NCI-H146 (cell line): ENCODE measurements at places on chromosomes 6 and 20.

- DNase-seq: peak; percentile 18
These were observed 239.1 kb upstream of the CEP162 start for GRCh38 chr6:84466511-84466910.

DNA sequence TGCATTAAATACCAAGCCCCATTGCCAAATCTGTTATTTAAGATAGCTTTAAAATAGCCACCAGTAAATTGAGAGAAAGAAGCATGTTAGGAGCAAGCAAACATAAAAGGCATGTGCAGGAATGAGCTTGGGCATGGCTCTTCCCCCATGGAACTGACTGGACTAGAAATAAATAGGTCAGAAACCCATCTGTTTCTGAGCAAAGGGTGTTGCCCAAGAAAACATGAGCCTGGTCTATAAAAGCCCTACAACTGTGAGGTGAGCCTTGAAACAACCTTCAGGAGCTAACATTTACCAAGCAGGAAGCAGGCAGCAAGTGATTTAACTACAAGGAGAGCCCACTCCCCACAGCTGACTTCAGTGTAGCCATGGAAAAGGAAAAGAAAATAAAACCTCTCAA lies 126.3 kb downstream of the C6orf118 start:
- no peak for DNase-seq

DNA sequence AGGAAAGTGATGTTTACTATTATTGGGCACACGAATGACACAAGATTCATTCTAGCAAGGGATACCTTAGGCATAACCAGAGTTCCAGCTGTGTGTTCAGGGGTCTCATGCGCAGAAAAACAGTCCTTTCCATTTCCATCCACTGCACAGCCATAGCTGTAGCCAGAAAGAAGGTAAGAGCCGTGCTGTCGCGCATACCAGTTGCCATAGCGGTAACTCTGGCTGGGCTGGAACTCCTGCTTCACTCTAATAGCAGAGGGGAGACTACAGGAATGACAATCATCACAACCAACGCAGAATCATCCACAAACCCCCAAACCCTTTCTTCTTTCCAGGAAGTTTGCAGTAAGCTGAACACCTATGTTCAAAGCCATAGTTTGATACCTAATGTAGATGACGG lies 7.5 kb downstream of the C6orf52 start:
- no peak for DNase-seq

DNA sequence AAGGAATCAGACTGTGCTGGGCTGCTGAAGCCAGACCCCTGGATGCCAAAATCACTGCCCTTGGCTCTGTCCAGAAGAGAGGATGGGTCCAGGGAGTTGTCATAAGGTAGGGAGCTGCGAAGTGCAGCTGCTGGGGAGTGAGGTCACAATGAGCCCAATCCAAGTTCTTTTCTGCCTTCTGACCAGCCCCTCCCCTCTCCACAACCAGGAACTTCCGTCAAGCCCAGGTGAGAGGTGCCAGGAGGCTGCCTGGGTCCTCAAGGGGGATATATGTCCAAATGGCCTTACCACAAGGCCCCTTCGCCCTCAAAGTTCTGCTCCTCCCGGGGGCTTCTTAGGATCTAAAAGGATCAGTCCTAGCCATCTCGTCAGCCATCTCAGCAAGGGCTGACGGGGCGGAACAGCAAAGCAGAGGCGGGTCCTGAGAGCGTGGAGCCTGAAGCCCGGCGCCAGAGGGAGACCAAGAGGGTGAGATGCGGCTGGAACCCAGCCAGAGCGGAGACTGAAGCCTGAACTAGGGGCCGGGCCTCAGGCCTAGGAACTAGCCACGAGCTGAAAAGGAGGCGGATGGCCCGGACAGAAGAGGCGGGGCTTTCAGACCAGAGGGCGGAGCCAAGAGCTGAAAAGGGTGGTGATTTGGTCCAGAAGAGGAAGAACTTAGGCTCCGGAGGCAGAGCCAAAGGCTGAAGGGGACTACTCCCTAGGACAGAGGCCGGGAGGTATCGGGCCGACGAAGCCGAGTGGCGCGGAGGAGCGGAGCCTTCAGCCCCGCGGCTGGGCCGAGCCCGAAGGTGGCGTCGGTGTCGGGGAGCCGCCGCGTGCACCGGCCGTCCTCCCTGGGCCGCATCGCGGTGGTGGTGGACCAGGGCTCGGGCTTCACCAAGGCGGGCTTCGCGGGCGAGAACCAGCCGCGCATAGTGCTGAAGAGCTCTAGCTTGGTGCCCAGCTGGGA lies at the start of gene ACTL10:
Gene ACTL10, plus strand, starts transcription at position 651 of the 952 bp plus-strand sequence. CDS start 555 bp downstream, outside the sequence.
- peak; percentile 92 for DNase-seq

GRCh38 chr20:49810491-49811190 lies 2.0 kb upstream of the SLC9A8 start:
- DNase-seq: no peak

GRCh38 chr6:67393356-67393755 lies 1241.7 kb upstream of the ADGRB3 start:
- DNase-seq: no peak

DNA sequence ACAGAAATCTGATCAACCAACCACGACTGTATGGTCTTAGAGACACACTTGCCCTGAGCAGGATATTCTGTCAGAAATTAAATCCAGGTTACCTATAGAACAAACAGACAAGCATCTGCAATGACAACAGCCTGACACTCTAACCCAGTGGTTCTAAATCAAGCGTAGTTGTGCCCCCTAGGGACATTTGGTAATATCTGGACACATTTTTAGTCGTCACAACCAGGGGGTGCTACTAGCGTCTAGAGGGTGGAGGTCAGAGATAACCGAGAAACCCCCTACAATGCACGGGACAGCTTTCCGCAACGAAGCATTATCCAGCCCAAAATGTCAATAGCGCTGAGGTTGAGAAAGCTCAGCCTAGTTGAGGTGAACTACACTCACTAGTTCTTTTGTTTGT lies 32.3 kb downstream of the ID4 start:
- peak; percentile 37 for DNase-seq

DNA sequence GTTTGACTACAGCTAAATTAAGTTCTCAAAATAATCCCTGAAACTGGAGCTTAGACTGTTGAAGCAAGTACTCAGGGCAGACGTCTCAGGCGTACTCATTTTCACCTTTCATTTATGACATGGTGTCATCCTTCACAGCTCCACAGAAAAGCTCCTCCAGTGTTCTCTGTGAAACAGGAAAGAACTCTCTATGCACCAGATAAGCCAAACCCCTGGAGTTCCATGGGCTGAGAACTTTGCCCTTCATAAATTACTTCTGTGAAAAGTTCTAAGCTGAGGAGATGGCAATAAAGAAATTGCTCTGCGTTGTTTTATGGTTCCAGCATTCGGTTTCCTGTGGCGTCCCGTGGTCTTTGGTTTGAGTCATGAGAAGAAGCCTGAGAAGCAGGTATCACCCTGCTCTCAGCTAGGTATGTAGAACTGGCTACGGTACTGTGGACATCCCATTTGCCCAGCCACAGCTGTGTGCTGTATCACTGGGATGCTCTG lies 20.2 kb upstream of the RREB1 start:
- no peak for DNase-seq

GRCh38 chr6:116433206-116433712 lies 27.9 kb upstream of the CALHM6 start:
- no peak for DNase-seq

- no peak for DNase-seq
These were observed 147.1 kb upstream of the LAMP5 start for GRCh38 chr20:9367328-9367727.

GRCh38 chr6:100185615-100186014 lies 191.6 kb upstream of the MCHR2 start:
- DNase-seq: no peak

- peak; percentile 57 for DNase-seq
These were observed 544 bp upstream of the TP53INP2 start for GRCh38 chr20:34703424-34704176.

- DNase-seq: no peak
These were observed 789.2 kb downstream of the MAFB start for GRCh38 chr20:39899881-39900280.

GRCh38 chr20:32777177-32777956 lies 15.2 kb downstream of the DNMT3B start:
- no peak for DNase-seq

GRCh38 chr6:107730106-107730505 lies 94.0 kb downstream of the SCML4 start:
- DNase-seq: no peak

DNA sequence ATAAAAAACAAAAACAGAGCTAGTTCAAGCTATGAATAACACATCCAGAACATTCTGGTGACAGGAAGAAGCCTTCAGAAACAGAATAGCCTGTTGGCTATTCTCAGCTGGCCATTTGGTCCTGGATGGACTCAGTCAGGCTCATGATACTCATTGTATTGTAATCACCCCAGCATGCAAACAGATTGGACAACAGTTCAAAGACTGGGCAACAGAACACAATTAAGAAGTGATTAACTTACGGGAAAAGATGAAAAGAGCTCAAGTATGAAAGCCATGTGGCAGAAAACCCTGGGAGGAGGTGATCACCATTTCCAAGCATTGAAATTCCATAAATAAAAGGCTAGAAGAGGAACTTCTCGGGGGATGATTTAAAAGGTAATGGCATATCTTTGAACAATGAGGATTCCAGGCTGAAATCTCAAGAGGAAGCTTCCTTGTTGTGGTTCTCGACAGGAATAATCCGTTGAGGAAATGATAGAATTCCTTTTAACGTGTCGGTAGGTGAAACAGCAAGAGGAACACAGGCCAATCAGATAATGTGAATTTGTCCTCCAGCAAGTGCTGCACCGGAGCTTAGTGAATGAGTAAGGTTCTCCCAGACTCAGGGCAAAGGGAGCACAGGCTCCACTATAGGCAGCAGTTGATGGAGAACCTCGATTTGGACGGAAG lies 172.4 kb downstream of the BCAS1 start:
- no peak for DNase-seq
